ENCODE measurements at places on chromosomes 16 and 17.

GRCh38 chr16:3459401-3460090, 16.1 kb downstream of the NAA60 start:
- DNase-seq, result no peak

DNA sequence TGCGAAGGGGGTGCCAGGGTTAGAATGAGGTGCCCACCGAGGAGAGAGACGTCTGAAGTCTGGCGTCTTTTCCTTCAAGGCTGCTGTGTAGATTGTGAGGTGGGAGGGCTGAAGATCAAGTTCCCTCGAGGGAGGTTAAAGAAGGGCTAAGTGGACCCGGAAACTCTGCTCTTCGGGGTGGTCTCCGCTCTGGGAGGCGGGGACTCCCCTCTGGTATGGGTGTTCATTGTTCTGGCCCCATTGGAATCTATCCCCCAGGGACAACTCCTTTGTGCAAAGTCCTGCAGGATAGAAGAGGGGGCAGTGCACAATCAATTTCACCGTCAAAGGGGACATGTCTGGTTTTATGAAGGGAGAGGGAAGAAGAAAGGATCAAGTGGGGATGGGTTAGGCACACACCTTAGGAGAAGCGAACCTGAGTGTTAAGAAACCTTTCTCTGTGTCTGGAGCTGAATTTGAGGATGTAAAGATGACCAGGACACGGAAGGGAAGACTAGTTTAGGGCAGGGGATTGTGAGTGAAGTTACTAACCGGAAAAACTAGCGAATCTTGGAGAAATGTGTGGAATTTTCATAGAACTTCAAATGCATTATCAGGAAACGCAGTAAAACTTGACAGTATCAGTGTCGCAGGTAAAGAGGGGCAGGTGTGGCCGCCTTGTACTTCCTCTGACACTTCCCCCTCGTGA, 809 bp upstream of the RAB34 start:
- DNase-seq, result no peak

DNA sequence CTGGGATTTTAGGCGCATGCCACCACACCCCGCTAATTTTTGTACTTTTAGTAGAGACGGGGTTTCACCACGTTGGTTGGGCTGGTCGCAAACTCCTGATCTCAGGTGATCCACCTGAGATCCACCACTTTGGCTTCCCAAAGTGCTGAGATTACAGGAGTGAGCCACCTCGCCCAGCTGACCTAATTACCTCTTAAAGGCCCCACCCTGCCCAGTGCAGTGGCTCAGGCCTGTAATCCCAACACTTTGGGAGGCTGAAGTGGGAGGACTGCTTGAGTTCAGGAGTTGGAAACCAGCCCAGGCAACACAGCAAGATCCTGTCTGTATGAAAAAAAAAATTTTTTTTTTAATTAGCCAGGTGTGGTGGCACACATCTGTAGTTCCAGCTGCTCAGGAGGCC, 2.9 kb upstream of the COASY start:
- DNase-seq, result no peak

- DNase-seq, result no peak
Measured at GRCh38 chr16:12406926-12407690, 396.6 kb downstream of the CPPED1 start.

DNA sequence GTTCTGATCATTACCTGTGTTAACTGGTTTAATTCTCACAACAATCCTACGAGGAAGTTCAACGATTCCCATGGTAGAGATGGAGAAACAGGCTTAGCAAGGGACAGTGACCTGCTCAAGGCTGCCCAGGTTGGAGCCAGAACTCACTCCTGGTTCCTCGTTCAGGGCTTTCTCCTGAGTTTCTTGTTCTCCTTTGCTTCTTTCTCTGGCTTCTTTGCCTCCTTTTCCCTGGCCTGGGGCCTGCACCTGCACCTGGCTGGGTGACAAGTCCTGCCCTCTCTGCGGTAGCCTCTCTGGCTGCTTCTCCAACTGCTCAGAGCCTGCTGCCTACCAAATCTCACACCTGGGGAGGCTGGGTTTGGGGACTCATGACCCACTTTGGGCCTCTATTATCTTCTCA, 2.8 kb downstream of the CCL22 start:
- DNase-seq, result no peak

DNA sequence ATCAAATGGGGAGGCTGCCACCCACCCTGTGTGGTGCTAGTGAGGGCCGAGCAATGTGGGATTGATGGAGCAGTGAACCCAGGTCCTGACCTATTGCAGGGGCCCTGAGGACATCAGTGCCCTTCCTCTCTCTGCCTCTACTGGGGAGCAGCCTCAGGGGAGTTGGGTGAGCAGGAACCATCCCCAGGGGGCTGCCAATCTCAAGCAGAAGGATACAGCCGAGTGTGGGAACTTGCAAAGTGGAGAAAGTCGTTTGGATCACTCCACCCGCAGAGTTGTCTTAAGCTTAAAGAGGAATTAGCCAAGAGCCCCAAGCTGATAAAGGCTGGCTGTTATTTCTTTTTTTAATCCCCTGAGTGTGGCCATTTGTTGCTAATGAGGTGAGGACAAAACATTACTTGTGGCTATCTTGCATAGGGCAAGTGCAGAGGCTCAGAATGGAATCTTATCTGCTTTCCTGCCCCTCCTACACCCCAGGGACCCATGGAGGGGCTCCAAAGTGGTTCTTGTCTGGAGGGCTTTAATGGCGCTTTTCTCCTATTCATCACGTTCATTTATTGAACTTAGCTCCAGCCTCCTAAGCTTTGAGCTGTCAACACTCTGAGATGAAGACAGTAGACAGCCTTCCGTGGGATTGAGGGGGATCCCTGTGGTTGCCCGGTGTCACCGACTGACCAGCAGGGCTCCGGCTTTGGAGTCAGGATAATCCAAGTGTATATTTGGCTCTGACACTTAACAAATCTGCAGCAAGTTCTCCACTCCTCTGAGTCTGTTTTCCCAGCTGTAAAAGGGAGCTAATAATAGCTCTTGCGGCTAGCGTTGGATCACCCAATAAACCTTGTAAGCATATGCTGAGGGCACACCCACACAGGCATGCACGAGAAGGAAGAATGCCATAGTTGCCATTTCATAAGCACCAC, 45.1 kb downstream of the MYH11 start:
- DNase-seq, result no peak

- no peak for DNase-seq
Measured at GRCh38 chr16:13560151-13560550, 359.8 kb upstream of the ERCC4 start.

DNA sequence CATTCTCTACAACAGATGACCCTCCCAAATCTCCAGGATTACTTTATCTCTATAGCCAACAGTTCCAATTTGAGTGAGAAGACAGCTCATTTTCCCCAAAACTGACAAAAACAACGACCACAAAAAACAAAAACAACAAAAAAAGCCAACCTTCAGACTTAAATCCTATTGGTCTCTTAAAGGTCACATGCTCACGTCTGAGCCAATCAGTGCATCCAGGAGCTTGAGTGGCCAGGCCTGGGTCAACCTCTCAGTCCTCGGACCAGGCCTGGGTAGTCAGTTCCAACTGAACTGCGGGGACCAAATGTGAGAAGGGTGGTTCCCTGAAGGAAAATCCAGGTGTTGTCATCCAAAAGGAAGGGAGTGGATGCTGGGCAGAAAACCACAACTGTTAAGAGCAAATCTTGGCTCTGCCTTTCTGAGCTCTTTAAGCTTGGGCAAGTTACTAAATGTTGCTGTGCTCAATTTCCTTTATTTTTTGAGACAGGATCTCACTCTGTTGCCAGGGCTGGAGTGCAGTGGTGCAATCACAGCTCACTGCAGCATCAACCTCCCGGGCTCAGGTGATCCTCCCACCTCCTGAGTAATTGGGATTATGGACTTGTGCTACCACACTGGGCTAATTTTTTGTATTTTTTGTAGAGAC, 43.0 kb upstream of the MSI2 start:
- DNase-seq, result no peak

- DNase-seq, result no peak
Measured at GRCh38 chr17:40020146-40020545, 4.9 kb downstream of the CSF3 start.

DNA sequence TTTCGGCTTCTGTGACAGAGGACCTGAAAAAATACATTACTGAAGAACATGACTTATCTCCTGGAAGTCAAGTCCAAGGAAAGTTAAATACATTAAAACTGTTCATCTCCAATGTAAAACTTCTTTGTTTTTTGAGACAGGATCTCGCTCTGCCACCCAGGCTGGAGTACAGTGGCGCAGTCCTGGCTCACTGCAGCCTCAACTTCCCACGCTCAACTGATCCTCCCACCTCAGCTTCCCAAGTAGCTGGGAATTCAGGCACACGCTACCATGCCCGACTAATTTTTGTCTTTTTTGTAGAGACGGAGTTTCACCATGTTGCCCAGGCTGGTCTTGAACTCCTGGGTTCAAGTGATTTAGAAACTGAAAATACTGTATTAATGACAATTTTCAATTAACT, 9.7 kb upstream of the TERB1 start:
- DNase-seq, result no peak

Data from stimulated activated CD4-positive, alpha-beta T cell treated with anti-CD3 and anti-CD28 coated beads, Interleukin-12 subunit alpha, Interleukin-12 subunit beta, amount 100 ng/mL, for 4 hours (primary cell).